ENCODE measurements at places on chromosomes 6 and 20. TPM values are rescaled to one million over a fixed set of nuclear protein-coding genes. Genes with fewer than 3 reads are reported as not detected.

GRCh38 chr6:31386099-31386498 is 17.3 kb upstream of the MICA start:
- no peak for DNase-seq

- no peak for DNase-seq
Observed at GRCh38 chr20:4454111-4454510, 267.6 kb upstream of the PRND start.

GRCh38 chr20:62212299-62212698 is 7.8 kb downstream of the HRH3 start:
- no peak for DNase-seq

DNA sequence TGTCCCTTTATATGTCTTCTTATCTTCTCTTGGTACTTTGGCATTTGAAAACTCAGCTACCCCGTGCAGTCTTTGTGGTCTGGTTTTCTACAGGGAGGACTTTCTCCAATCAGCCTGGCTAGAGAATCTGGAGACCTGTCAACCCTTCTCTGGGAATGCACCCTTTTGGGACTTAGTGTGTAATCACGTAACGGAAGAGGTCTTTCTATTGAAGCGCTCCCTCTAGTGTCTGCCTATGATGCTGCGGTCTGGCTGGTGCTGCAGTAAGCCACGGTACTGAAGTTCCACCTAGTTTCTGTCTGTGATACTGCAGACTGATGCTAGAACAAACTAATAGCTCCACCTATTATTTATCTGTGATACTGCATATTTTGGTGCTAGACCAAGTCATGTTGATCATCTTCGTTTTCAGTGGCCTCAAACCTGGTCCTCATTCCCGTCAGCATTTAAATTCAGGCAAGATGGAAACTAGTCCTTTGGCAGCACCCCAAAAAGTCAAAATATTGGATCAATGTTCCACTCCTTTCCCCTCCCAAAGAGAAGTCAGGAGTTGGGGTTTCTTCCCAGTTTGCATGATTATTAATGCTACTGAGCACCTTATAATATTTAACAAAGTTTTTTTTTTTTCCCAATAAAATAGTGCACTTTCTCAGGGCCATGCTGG is 12.5 kb upstream of the SIRPB2 start:
- peak; percentile 82 for DNase-seq

GRCh38 chr20:3706774-3707507 is 5.5 kb downstream of the SIGLEC1 start:
- DNase-seq: no peak

- DNase-seq: no peak
Observed at GRCh38 chr6:398558-399078, 7.1 kb downstream of the IRF4 start.

The NRN1 gene
- 1.0 TPM for total RNA-seq

GRCh38 chr6:16392010-16392409 is 153.6 kb downstream of the GMPR start:
- no peak for DNase-seq

The CUL9 gene
- total RNA-seq: 11.1 TPM

Measured in astrocyte (in vitro differentiated cells and primary cell).